ENCODE measurements at places on chromosomes 11 and 22.

DNA sequence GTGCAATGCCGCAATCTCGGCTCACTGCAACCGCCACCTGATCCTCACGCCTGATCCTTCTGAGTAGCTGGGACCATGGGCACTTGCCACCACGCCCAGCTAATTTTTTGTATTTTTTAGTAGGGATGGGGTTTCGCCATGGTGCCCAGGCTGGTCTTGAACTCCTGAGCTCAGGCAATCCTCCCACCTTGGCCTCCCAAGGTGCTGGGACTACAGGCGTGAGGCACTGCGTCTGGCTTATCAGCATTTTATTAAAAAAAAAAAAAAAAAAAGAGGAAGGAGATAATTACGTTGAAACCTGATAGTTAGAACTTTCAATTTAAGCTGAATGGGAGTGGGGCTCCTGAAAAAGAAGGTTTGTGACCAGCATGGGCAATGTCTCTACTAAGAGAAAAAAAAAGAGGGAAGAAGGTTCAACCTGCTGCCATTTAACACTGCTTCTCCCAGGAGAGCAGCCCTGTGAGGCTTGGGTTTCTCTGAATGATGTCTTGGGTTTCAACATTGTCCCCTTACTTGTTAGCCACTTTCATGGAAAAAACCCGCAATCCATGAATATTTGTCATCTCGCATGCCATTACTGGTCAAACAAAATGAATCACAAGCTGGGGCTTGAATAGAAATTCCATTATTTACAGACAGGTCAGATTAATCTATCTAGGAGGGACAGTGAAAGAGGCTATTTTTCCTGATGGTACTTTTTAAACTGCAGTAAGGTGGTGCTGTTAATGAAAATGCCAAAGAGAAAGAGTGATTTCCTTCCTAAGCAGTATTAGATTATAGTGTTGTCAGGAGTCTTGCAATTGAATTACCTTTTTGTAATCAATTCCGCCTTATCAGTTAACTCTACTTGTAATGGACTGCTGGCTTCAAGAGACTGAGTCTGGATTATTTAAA, 72.5 kb downstream of the PACS1 start:
- DNase-seq: no peak

- DNase-seq: no peak
Observed at GRCh38 chr22:30996462-30996861, 27.4 kb downstream of the TUG1 start.

DNA sequence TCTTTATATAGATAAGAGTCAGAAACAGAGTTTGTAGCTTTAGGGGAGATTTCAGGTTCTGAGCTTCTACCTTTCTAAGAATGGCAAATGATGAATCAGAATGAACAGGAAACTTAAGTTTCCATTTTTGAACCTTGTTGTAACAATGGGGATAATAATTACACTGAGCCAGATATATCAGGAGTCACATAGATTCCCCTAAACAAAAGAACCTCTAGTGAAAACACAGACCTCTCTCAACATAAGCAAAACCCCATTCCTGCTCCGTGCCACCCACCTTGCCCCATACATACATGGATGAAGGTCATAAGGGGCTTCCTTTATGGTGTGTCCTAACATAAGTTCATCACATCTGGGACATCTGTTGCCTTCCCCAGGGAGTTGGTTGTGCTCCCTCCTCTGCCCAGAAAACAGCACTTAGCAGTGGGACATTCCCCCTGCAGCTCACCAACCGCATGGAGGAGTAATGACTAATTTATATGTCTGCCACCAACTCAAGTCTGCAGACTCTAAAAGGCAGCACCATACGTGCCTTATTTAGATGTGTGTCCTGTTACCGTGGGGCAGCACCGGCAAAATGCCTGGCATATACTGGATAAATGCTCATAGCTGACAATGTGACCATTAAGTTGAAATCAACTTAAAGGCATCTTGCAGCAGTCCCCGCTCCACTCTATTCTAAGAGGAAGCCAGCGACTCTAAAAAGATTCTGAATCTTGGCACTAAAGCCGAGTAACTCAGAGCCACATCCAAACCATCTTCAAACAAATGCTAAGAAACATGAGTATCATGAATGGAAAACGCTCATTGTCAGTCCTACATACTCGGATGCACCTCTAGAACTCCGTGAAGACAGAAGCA, 8.0 kb downstream of the JAML start:
- DNase-seq: no peak

DNA sequence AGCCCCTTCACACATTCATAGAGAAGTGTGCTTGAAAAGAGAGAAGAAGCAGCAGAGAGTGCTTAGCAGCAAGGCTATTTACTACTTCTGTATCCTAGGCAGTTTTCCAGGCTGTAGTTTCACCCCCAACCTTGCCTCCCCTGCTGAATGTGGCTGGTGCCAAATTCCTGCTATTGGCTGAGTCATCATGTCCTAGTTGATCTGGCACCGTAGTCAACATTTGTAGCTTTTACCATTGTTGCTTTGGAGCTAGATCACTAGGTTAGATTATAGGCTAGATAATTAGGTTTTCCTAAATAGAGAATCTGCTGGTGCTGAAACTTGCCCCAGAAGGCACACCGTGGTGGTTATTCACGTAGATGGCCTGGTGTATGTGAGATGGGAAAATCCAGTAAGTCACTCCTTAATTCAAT, 32.7 kb downstream of the ARHGAP42 start:
- no peak for DNase-seq

DNA sequence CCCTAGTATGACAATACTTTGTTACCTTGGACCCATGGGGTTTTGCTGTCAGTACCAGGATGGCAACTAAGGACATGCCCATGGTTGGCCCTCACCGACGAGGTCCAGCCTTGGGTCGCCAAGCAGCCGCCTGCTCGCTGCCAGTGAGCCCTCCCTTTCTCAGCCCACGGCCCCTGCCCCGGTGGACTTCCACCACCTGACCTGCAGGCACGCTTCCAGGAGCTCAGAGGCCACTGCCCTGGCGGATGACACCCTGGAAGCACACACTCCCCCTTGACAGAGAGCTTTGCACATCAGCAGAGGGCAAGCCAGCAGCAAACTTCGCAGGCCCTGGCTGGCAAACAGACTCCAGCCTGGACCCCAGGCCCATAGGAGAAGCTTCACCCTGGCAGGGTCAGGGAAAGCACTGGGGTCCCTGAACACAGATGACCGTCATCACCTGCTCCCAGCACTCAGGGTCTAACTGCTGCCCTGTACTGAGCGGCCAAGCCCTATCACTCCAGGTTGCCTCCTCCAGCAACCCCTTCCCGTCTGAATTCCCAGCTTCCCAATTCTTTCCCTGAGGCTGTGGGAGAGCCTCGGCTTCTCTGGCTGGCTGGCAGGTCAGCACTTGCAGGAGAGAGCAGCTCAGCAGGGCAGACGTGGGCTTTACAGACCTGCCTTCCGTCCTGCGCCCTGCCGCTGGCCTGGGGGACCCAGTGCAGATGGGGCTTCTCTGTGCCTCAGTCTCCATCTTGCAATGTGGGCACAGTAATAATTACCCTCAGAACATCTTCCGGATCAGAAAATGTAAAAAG, 2.7 kb upstream of the PPARA start:
- DNase-seq: no peak

DNA sequence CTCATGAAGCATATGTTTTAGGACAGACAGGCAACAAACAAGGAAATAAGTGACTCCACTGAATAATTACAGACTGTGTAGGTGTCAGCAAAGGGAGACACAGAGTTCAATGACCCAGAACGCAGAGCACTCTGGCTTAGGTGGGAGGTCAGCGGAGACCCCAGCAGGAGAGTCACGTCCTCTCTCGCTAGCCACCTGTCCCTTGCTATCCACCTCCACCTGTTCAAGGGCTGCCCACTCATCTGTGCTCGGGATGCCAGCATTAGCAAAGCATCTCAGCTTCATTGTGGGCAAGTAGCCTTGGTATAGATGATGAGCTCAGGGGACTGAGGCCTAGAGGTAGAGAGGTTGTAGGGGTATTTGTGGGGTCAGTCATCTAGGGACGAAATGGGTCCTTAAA, 21.8 kb upstream of the ATXN10 start:
- no peak for DNase-seq

- DNase-seq: no peak
Observed at GRCh38 chr22:46951973-46952372, 189.5 kb downstream of the TBC1D22A start.

- no peak for DNase-seq
Observed at GRCh38 chr11:14357881-14358728, 878 bp downstream of the RRAS2 start.

- DNase-seq: no peak
Observed at GRCh38 chr22:42560381-42560780, 6.6 kb downstream of the SERHL2 start.

GRCh38 chr22:17921871-17922821, 102.2 kb downstream of the MICAL3 start:
- no peak for DNase-seq

DNA sequence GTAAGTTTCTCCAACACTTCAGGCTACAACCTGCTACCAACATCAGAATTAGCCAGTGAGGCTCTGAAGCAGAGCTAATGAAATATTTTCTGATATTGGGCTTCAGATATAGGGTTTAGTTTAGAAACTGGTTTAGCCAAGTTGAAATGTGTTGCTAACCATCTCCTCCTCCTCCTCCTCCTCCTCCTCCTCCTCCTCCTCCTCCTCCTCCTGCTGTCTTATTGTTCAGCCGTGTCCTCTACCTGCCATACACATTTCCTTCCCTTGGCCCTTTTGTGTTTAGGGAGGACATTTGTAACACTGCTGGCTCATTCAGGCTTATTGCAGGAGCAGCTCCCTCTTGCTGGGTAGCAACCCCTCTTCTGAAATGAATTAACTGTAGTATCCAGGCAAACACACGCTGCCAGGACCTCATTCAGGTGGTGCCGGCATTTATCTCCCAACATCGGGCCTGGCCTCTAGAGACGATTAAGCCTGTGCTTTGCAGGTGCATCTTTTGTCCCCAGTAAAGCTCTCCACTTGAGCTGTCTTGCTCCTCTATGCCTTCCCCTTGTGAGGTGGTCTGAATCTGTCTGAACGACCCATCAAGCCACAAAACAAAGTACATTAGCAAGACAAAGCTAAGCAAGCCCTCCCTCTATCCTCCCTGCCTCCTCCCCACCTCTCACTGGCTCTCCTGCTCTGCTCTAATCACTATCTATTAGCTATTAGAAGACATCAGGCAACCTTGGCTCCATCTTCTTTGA, 82.9 kb downstream of the KCNJ1 start:
- no peak for DNase-seq

DNA sequence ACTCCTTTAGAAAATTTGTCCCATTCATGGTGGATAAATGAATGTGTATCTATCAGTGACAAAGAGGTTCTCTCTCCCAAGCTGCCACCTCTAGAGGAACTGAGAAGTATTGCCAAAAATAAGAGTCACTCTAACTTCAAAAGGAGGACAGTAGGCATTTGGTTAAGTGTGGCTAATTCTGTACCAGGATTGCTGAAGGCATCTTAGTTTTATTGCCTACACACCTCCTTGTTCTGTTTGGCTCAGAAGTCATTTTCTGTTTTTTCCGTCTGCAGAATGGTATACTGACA, 189.0 kb upstream of the MPPED2 start:
- no peak for DNase-seq

DNA sequence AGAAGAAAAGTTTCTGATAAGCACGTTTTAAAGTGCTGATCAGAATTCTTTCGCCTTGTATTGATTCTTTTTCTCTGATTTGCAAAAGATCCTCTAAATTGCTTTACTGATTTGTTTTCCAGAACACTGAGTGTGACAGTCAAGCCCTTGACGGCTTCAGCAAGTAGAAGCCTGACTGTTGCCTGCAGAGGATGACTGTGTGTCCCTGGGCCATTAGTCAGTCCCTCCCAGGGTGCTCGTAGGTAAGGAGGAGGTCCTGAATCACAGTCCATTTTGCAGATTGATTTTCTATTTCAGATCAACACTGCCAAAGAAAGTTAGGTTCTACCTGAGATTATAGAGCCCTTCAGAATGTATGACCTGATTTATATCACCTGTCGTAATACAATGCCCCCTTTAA, 38.6 kb upstream of the POGLUT3 start:
- no peak for DNase-seq

GRCh38 chr11:5364214-5364613, 12.9 kb downstream of the OR51B6 start:
- DNase-seq: no peak

GRCh38 chr11:61891331-61892084, at the start of gene FADS3:
FADS3 (minus strand) TSS chr11:61891545; CDS start chr11:61891381, 164 bp downstream.
- no peak for DNase-seq

DNA sequence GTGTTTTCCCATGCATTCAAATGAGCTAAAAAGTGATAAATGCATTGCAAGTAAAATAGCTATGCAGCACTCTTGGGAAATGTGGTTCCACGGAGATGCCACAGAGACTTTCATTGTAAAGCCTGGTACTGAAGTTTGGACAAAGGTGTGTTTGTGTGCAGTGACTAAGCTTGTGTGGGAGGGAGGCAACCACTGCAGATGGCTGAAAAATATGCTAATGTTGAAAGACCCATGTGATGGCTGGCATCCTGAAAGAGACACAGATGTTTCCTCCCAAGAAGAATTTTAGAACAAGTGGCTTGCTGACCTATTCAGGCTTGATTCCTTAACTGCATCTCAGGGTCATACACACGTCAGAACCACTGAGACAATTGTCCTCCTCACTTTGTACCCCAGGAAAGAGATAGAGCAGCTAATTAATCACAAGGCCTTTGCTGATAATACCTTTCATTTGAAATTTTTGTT, 73.8 kb downstream of the FAM76B start:
- no peak for DNase-seq

DNA sequence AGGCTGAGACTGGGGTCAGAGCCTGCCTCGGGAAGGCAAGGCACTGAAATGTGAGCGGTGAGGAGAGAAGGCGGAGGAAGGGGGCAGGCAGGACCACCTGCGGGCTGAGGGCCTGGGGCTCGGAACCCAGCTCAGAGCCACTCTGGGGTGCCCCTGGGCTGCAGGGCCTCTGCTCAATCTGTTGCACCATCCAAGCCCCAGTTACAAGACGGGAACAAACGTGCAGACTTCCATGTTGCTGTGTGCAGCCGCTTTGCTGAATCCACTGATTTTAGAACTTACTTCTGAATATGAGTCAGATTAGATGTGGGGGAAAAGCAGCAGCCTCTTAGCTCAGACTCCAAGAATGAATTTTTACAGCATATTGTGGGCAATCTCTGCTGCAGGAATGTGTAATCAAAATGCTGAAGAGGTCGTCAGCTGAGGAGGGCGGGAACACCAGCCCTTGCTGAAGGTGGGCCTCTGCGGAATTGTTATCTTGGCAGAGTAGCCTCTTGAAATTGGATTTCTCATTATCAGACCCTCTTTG, 21.6 kb downstream of the PARVG start:
- no peak for DNase-seq

GRCh38 chr11:114438303-114438702, 964 bp upstream of the REXO2 start:
- DNase-seq: no peak

- no peak for DNase-seq
Observed at GRCh38 chr11:45147891-45148675, 1.6 kb downstream of the PRDM11 start.

GRCh38 chr11:128251140-128251539, 336.2 kb downstream of the ETS1 start:
- no peak for DNase-seq

DNA sequence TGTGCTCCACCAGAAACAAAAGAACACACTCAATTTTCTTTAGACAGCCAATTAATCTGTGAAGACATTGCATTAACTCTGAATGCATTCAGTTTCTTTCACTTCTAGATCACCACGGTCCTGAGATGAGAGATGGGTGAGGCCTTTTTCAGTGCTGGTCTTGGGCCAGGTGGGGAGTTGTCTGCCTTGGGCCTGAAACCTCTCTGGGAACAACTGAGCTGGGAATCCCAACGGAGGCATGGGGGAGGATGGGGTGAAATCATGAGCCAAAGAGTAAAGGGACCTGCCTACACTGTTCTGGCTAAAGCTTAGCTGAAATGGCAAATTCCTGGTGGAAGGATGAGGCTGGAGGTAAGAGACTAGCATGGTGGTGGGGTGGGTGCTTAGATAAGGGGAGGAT, 353.5 kb upstream of the B3GAT1 start:
- DNase-seq: no peak

GRCh38 chr11:44306918-44307244, 3.1 kb downstream of the ALX4 start:
- no peak for DNase-seq

Measured in stimulated activated CD8-positive, alpha-beta memory T cell treated with anti-CD3 and anti-CD28 coated beads, Interleukin-7, amount 100 ng/mL, for 1 hour (primary cell).